SIG-M5 (cell line): ENCODE measurements at places on chromosomes 11 and 22.

GRCh38 chr11:86377972-86378371, 3.3 kb downstream of the CCDC81 start:
- no peak for DNase-seq

DNA sequence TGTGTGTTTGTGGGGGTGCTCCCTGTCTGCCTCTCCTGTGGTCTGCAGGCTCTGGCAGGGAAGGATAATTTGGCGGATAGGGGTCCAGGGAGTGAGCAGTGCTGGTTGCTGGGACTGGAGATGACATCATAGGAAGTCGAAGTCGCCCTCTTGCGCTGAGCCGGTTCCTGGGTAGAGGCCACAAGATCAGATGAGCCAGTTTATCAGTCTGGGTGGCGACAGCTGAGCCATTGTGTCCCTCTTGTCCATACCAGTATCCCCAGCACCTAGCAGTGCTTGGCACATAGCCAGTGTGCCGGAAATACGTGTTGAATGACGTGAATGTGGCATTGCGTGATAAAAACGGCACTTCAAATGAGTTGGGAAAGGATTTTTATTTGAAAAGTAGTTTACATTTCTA, 9.8 kb downstream of the APOL5 start:
- DNase-seq = no peak

DNA sequence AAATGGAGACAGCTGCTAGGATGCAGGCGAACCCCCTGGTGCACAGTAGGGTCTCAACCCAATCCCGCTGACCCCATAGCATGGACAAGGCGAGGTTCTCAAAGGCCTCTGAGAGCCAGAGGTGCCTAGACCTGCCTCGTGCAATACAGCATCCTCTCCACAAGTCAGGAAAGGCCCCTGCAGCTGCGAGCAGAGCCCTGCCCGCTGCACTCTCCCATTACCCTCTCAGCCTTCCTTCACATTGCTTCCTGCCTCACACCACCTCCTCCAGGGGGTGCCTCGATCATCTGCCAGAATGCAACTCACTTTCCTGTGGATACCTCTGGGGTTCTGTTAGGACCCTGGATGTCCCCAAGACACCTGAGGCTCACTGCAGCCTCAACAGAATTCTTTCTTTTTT, 42.8 kb upstream of the TCF20 start:
- DNase-seq = no peak

GRCh38 chr11:61480994-61481335, 27.6 kb upstream of the LRRC10B start:
- no peak for DNase-seq

GRCh38 chr11:85855341-85855656, at the start of gene CCDC83:
CCDC83 (plus strand) TSS chr11:85855383; CDS start chr11:85865124, 9,741 bp downstream.
- DNase-seq = no peak

- DNase-seq = no peak
Measured at GRCh38 chr11:121839781-121840180, 276.2 kb downstream of the BLID start.

DNA sequence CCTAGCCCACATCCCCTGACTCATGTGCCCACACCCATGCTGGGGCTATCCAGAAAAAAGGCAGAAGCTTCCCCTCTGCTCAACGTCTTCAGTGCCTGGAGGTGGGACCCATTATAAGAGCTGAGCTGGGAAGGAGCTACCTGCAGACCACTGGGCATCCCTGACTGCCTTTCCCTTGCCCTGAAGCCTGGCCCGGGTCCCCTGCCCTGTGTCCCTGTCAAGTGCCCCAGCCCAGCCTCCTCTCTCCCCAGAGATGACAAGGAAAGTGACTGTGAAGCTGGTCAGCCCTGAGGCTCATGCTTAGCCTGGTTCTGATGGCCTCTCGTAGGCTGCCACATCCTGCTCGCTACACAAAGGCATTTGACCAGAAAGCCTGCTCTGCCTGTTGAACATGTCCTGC, 140.4 kb downstream of the PARVA start:
- no peak for DNase-seq

- no peak for DNase-seq
Measured at GRCh38 chr11:15484398-15484797, 369.7 kb downstream of the INSC start.

- no peak for DNase-seq
Measured at GRCh38 chr11:86447763-86448480, 73.2 kb downstream of the CCDC81 start.

GRCh38 chr11:72676861-72677341, 2.7 kb upstream of the PDE2A start:
- no peak for DNase-seq

DNA sequence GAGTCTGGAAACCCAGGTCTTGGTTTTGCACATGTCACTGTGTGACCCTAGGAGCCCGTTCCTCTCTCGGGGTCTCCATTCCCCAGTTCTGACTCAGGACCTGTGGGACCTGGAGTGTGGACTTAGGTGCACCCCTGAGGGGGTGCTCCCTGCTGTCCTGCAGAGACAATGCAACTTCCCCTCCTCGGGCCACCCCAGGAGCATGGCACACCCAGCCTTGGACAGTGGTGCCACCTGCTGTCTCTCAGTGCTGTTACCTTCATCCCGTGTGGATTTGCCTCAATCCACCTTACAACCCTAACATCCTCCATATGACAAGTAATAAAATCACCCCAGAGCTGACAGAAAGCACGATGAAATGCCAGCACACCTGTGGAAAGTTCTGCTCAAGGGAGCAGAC, 27.5 kb upstream of the CRYBB3 start:
- DNase-seq = no peak

- no peak for DNase-seq
Measured at GRCh38 chr22:22951035-22951434, 63.4 kb downstream of the IGLL5 start.

DNA sequence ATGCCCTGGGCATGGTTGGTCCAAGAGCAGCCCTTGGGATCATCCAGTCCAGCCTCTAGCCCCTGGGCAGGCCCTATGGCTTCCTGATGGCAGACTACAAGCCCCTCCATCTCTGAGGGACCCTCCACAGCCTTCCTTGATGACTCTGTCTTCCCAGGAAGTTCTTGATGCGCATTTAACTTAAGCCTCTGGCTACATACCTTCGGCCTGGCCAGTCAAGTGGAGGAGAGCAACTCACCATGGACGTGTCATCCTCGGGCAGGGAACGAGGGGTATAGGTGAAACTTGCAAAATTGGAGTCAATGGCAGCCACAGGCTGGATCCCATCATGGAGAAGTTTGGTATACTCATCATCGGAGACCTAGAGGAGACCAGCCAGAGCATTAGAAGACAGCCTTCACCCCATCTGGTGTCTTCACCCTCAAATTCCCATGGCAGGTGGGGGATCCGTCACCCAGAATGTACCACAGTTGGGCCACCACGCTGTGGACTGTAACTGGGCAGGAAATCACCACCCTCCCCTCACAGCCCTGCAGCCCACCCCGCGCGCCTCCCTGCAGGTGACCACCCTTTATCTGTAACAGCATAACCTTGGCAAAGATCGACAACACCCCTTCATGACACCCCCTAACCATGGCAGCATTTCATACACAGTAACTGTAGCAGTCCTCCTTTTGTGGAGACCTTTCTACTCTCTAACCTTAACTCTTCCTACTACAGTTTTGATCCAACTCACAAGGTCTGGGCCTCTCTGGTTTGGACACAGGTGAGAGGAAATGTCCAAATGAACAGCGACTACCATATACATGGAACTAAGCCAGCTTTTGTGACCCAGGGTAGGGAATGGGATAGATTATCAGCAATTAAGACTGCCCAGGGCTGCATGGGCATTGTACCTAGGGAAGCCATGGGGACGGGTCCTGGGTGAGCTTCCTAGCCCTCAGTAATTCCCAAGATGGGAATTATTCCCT, 91.7 kb downstream of the PDE2A start:
- DNase-seq = no peak

DNA sequence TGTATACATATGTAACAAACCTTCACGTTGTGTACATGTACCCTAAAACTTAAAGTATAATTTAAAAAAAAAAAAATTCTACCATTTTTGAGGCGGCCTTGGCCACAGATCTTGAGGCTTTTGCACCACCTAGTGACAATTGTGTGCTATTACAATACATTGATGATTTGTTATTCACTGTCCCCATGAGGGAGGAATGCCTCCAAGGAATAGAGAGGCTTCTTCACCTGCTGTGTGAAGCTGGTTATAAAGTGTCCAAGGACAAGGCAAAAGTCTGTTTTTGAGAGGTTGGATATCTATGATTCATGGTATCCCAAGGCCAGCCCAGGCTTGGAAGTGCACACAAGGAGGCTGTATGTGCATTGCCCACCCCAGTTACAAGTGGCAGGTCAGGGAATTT, 30.7 kb downstream of the SLC22A25 start:
- DNase-seq = no peak

DNA sequence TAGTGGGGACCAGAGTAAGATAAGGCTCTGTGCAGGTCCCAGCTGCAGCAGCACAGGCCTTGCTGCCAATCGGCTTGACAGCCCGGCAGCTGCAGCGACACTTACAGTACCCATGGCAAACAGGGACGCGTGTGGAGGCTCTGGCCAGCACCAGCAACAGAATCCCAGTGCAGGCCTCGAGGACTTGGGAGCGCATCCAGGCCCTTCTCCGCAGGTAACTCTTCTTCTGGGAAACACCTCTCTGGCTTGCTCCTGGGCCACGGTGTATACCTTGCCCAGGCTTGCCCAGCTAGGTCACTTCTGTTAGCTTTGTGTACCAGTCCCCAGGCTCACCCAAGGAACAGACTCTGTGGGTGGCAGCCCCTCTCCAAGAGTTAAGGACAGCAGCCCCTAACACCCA, 126.7 kb downstream of the CTTN start:
- DNase-seq = no peak

GRCh38 chr22:43827926-43828724, 16.0 kb upstream of the EFCAB6 start:
- no peak for DNase-seq
